ENCODE measurements at places on chromosomes 6 and 20. TPM values are rescaled to one million over a fixed set of nuclear protein-coding genes. Genes with fewer than 3 reads are reported as not detected.

Gene BANF2
- not detected for total RNA-seq

Gene BPIFB2
- not detected for total RNA-seq

Gene CCM2L
- total RNA-seq: not detected

Gene FAM210B
- 4.6 TPM for total RNA-seq

Gene GDAP1L1
- 1.0 TPM for total RNA-seq

Gene TTK
- total RNA-seq: 34.8 TPM

Gene PNLDC1
- total RNA-seq: 0.37 TPM

Gene CLIC5
- 6.6 TPM for total RNA-seq

Gene RIMS4
- 0.05 TPM for total RNA-seq

Gene TBX18
- not detected for total RNA-seq

Gene KIF6
- total RNA-seq: 0.46 TPM

DNA sequence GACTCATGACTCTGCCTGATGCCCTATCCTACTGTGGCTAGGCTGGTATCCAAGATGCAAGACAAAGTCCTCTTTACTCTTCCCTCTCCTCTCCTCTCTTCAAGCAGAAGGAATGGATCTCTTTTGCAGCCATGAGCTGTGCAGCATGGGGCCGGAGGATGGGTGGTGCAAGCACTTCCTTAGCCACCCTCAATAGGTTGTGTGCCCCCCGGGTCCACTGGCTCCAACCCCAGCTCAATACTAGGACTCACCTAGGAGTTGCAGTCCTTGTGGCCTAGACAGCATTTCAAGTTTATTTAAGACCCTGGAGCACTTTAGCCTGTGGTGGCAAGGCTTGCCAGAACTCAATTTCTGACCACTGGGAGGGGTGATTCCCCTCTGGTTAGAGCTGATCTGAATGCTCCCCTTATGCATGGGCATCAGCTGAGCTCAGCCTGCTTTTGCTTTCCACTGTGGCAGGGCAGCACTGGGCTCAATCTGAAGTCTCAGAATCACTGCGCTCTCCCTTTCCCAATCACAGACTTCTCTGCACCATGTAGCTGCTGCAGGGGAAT is 29.0 kb upstream of the GRM4 start:
- H3K27me3 ChIP-seq: no peaks in the 10 kb centered on the region
- H3K4me1 ChIP-seq: no peaks in the 10 kb centered on the region
- no peak overlapping the region for H3K27ac ChIP-seq
- no peak for DNase-seq
- no peaks in the 10 kb centered on the region for H3K36me3 ChIP-seq
- no peak overlapping the region for H3K4me3 ChIP-seq

- H3K36me3 ChIP-seq: no peaks in the 10 kb centered on the region
- no peak for DNase-seq
- peaks cover 11% of the 10 kb centered on the region for H3K27me3 ChIP-seq
- no peak overlapping the region for H3K27ac ChIP-seq
- H3K4me3 ChIP-seq: no peak overlapping the region
- no peaks in the 10 kb centered on the region for H3K4me1 ChIP-seq
Measured at GRCh38 chr6:33877982-33878535, 74.3 kb upstream of the MLN start.

DNA sequence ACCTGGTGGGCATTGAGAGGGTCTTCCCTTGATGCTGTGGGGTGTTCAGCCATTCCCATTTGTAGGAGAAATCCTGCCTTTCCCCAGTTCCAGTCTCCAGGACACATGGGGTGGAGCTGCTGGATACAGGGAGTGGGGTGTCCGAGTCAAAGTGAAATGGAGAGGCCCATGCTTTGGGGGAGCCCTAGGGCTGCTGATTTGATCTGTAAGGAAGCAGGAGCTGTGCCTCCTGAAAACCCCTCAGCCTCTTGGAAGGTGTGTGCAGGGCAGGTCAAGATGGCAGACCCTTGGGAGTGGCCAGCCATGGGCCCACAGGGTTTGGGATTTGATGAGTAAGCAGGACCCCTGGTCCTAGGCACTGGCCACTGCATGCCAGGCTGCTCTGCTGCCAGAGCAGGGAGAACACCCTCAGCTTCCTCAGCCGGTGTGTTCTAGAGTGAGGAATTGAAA is 82.0 kb downstream of the SERAC1 start:
- no peak overlapping the region for H3K4me3 ChIP-seq
- H3K27ac ChIP-seq: no peak overlapping the region
- H3K36me3 ChIP-seq: peaks cover 14% of the 10 kb centered on the region
- no peaks in the 10 kb centered on the region for H3K4me1 ChIP-seq

DNA sequence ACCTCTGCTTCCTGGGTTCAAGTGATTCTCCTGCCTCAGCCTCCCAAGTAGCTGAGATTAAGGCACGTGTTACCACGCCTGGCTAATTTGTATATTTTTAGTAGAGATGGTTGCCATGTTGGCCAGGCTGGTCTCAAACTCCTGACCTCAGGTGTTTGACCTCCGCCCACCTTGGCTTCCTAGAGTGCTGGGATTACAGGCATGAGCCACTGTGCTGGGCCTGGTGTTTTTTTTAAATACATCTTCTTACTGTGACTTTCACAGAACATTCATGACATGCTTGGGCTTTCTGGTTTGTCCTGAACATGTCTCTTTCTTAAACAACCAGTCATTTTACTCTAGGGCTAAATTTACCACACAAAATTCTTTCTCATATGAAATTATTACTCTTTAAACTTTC is 34.7 kb upstream of the FAM8A1 start:
- H3K4me3 ChIP-seq: no peak overlapping the region
- H3K27ac ChIP-seq: no peak overlapping the region
- H3K4me1 ChIP-seq: no peaks in the 10 kb centered on the region
- H3K27me3 ChIP-seq: peaks cover 6% of the 10 kb centered on the region
- peaks cover 9% of the 10 kb centered on the region for H3K36me3 ChIP-seq

DNA sequence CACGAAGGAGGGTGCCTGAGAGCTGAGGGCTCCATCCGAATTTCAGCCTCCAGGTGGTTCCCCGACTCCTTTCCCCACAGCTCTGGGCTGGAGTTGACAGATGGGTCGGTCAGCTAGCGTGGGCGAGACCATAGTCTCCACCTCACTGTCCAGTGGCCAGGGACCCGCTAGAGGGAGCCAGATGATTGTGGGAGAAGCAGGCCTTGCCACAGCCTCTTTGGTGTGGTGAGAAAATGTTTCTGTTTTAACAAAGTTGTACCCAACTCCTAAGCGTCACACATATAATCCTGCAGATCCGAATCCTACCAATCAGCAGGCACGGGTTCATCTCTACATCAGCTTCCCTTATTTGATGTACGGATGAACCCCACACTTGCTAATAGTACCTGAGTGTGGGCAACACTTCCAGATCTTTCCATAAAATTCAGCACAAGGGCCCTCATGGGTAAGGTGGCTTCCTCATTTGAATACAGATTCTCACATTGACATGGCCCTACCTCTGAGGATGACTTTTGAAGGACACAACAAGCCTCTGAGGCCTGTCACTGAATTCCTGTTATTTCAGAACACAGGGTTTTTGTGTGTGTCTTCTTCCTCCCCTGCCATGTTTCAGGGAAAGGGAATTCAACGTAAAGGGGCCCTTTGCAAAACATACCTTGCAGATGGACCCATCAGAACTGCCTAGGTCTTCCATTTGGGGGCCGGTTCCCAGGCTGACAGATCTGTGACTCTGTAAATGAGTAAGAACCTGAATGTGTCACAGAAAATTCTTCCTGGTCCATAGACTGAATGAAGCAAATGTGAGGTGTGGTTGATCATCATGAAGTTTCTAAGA is 103.2 kb upstream of the DUSP22 start:
- peaks cover 5% of the 10 kb centered on the region for H3K36me3 ChIP-seq
- H3K27ac ChIP-seq: peak overlapping the region; percentile 89
- DNase-seq: peak; percentile 91
- peak overlapping the region; percentile 83 for H3K4me3 ChIP-seq
- peaks cover 7% of the 10 kb centered on the region for H3K27me3 ChIP-seq

DNA sequence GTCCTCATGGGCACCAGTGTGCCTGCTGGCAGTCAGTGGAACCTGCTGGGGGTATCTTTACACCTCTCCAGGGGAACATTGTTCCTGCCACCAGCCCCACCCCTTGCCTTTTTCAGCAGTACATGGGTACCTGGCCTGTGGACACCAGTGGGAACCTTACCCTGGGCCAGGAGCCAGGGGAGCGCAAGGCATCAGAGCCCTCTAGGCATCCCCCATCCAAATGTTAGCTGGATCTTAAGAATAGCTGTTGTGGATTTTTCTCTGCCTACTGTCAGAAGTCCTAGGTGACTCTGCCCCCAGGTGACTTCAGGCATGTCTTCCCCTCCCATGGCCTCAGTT is 38.8 kb upstream of the ID1 start:
- no peak for DNase-seq
- H3K4me3 ChIP-seq: no peak overlapping the region
- H3K4me1 ChIP-seq: peaks cover 38% of the 10 kb centered on the region
- peak overlapping the region; percentile 46 for H3K27ac ChIP-seq
- peaks cover 12% of the 10 kb centered on the region for H3K36me3 ChIP-seq

GRCh38 chr6:24692848-24693592 is 25.9 kb downstream of the C6orf62 start:
- H3K4me3 ChIP-seq: no peak overlapping the region
- H3K27me3 ChIP-seq: no peaks in the 10 kb centered on the region

- no peak overlapping the region for H3K27ac ChIP-seq
- H3K4me1 ChIP-seq: peaks cover 24% of the 10 kb centered on the region
- no peak overlapping the region for H3K4me3 ChIP-seq
- peaks cover 83% of the 10 kb centered on the region for H3K27me3 ChIP-seq
- no peak for DNase-seq
Measured at GRCh38 chr20:58130156-58130555, 98.3 kb downstream of the ANKRD60 start.

- no peak overlapping the region for H3K4me3 ChIP-seq
- no peaks in the 10 kb centered on the region for H3K36me3 ChIP-seq
- DNase-seq: no peak
- H3K27me3 ChIP-seq: peaks cover 5% of the 10 kb centered on the region
- no peak overlapping the region for H3K27ac ChIP-seq
Measured at GRCh38 chr6:113539202-113539601, 317.9 kb upstream of the MARCKS start.

DNA sequence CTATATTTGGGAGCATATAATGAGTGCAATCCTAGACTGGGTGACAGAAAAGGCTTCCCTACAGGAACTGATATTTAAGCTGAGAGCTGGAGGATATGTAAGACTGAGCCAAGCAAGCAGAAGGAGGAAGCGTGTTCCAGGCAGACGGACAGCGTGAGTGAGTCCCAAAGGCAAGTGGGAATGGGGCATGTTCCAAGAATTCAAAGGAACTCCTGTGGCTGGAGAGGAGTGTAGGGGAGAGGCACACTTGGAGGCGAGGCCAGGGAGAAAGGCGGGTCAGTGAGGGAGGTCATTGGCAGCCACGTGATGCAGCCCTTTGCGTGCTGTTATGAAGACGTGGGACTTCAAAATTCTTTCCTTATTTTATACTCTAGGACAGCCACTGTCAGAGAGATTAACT is 27.9 kb upstream of the SGK1 start:
- peaks cover 6% of the 10 kb centered on the region for H3K4me1 ChIP-seq
- H3K27ac ChIP-seq: no peak overlapping the region
- no peak for DNase-seq
- no peaks in the 10 kb centered on the region for H3K36me3 ChIP-seq
- no peaks in the 10 kb centered on the region for H3K27me3 ChIP-seq

GRCh38 chr6:5990786-5991185 is 15.9 kb downstream of the NRN1 start:
- DNase-seq: no peak
- H3K36me3 ChIP-seq: no peaks in the 10 kb centered on the region
- no peak overlapping the region for H3K4me3 ChIP-seq
- H3K4me1 ChIP-seq: peaks cover 32% of the 10 kb centered on the region
- H3K27me3 ChIP-seq: peaks cover 79% of the 10 kb centered on the region

DNA sequence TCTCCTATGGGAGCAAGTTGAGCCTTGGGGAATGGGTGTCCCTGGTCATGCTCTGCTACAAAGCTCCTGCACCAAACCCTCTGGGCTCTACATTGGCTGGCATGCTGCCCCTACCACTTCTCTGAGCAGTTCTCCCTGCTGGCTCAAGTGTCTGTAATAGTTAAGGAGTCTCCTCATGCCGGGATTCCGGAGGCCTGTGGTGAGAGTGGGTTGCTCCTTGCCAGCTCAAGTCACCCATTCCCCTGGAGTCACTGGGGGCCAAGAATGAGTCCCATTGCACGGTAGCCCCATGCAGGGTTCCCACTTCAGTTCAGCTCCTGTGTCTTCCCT is 173.9 kb downstream of the PRDM13 start:
- H3K27me3 ChIP-seq: peaks cover 25% of the 10 kb centered on the region
- no peak overlapping the region for H3K27ac ChIP-seq
- H3K4me3 ChIP-seq: no peak overlapping the region
- DNase-seq: no peak
- H3K36me3 ChIP-seq: no peaks in the 10 kb centered on the region

DNA sequence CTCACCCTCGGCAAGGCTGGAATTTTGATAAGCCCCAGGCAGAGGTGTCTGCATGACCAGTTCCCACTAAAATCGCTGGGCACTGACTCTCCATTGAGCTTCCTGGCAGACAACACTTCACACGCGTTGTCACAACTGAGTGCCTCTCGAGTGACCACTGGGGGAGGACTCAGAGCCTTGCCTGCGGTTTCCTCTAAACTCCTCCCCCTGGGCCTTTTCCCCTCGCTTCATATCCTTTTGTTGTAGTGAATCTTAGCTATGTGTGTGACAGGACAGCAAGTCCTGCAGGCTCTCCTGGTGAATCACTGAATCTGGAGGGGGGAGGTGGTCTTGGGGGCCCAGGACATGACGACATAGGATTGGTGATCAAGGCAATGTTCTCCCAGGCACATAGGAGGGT is 670.8 kb downstream of the PRKN start:
- no peak overlapping the region for H3K27ac ChIP-seq
- no peak overlapping the region for H3K4me3 ChIP-seq
- H3K27me3 ChIP-seq: no peaks in the 10 kb centered on the region
- no peak for DNase-seq

DNA sequence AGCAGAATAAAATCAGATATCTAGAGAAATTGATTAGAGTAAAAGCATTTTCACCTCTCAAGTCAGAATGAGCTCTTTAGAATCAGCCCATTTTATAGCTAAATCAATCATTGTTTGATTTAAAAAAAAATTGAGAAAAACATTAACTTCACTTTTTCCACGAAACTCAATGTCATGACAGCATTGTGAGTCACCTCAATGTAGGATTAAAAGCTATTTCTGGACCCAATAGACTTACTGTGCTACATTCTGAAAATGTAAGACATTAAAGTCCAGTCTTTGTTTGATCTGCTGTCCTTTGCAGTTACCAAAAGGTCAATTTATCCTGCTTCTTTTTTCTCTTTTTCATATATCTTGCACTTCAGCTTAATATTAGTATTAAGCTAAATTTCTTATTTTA is 519.4 kb upstream of the ZNF337 start:
- H3K4me1 ChIP-seq: no peaks in the 10 kb centered on the region
- no peak overlapping the region for H3K27ac ChIP-seq
- DNase-seq: no peak
- no peaks in the 10 kb centered on the region for H3K27me3 ChIP-seq
- H3K36me3 ChIP-seq: no peaks in the 10 kb centered on the region

- peaks cover 5% of the 10 kb centered on the region for H3K27me3 ChIP-seq
- H3K36me3 ChIP-seq: no peaks in the 10 kb centered on the region
- H3K4me1 ChIP-seq: no peaks in the 10 kb centered on the region
Measured at GRCh38 chr6:122107256-122107852, 292.1 kb upstream of the HSF2 start.

All from activated T-cell treated with anti-CD3 and anti-CD28 coated beads, Interleukin-2, amount 50 U/mL, for 72 hours (primary cell).